ENCODE measurements at places on chromosomes 11 and 22.

DNA sequence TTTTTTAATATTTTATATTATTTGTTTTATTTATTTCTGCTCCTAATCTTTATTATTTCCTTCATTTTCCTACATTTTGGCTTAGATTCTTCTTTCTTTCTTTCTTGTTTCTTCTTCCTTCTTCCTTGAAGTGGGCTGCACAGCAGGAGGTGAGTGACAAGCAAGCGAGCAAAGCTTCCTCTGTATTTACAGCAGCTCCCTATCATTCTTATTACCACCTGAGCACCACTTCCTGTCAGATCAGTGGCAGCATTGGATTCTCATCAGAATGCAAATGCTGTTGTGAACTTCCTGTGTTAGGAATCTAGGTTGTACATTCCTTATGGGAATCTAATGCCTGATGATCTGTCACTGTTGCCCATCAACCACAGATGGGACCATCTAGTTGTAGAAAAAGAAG is 784.9 kb upstream of the LUZP2 start:
- no peak for DNase-seq

GRCh38 chr11:100637706-100638105 is 49.4 kb upstream of the ARHGAP42 start:
- no peak for DNase-seq

GRCh38 chr11:130831506-130831905 is 84.8 kb downstream of the SNX19 start:
- DNase-seq: no peak

GRCh38 chr11:105033781-105034180 is 1.2 kb downstream of the CASP1 start:
- DNase-seq: no peak

DNA sequence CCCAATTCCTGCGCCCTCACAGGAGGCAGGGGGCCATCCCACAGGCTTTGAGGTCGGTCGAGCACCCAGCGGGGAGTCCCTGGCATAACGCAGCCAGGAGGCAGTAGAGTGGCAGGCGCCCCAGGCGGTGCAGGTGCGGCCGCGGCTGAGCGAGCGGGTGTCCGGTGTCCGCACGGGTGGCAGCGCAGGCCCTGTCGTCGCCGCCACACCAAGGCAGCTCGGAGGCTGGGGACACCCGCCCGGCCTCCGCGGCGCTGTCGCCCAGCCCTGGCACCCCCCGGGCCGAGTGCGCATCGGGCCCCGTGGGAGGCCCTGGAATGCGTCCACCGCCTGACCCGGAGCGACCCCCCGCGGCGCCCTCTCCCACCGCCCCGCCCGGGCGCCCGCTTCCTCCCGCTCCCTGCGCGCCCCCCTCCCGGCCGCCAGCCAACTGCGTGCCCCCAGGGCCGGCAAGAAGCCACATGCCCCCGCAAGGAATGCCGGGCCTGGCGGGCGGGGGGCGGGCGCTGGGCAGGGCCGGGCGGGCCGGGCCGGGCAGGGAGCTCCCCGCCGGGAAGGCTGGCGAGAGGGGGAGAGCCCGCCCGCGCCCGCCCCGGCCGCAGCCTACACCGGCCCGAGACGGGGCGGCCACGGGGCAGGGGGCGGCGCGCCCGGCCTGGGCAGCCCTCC is 33.9 kb downstream of the PRDM11 start:
- DNase-seq: no peak

DNA sequence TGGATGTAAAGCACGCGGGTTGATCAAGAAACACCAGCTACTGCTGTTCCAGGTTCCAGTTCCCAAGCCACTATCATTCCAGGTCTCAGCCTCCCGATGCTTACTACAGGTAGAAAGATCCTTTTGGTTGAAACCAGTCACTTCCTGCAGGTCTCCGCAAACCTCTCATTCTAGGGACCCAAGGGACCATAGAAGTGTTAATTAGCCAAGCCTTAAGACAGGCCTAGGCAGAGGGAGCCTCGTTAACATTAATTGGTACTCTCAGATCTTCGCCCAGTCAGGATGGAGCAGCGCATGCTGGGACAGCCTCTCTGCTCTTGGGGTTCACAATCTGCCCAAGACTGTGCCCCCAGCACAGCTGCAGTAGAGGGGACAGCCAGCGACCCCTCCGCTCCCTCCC is 11.2 kb upstream of the OAF start:
- DNase-seq: no peak

GRCh38 chr11:70167723-70168404 is 35.2 kb upstream of the FADD start:
- DNase-seq: no peak

DNA sequence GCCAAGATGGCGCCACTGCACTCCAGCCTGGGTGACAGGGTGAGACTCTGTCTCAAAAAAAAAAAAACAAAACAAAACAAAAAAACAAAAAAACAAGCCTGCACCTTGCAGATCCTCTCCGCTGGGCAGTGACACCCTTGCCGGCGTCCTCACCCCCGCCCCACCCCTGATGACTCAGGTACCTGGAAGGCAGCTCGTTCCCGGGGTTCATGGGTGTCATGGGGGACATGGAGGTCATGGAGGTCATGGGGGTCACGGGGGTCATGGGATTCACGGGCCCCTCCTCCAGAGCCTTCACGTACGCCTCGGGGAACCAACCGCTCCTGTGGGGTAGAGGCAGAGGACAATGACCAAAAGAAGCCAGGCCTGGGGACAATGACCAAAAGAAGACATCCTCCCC is 3.0 kb upstream of the SLC16A8 start:
- no peak for DNase-seq

All from activated T-cell treated with anti-CD3 and anti-CD28 coated beads for 24 hours (primary cell).